Stimulated activated CD4-positive, alpha-beta T cell treated with anti-CD3 and anti-CD28 coated beads, Interleukin-12 subunit alpha, Interleukin-12 subunit beta, amount 100 ng/mL, for 48 hours (primary cell): ENCODE measurements at places on chromosomes 7 and 10.

- no peak for DNase-seq
These were observed 87.1 kb upstream of the CDC14C start for GRCh38 chr7:48837266-48837665.

GRCh38 chr10:121947343-121948330 lies 19.8 kb upstream of the ATE1 start:
- no peak for DNase-seq

- no peak for DNase-seq
These were observed 51.8 kb downstream of the INPP5F start for GRCh38 chr10:119777686-119778085.

- DNase-seq, result no peak
These were observed 36.2 kb downstream of the HTR5A start for GRCh38 chr7:155106356-155106755.

DNA sequence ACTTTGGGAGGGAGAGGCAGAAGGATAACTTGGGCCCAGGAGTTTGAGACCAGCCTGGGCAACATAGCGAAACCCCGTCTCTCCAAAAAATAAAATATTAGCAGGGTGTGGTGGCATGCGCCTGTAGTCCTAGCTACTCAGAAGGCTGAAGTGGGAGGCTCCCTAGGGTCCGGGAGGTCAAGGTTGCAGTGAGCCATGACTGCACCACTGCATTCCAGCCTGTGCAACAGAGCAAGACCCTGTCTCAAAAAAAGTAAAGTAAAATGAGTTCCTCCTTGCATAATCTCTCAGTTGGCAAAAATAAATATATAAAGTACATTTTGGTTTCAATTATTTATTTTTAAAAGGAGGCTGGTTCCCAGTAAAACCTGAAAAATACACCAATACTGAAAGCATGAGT lies 11.8 kb downstream of the NANOS1 start:
- DNase-seq, result no peak

GRCh38 chr7:116780966-116781365 lies 81.4 kb upstream of the CAPZA2 start:
- no peak for DNase-seq

GRCh38 chr7:24980534-24981170 lies 674 bp upstream of the OSBPL3 start:
- no peak for DNase-seq

- no peak for DNase-seq
These were observed 448.2 kb downstream of the DNAJB6 start for GRCh38 chr7:157784979-157785441.

- DNase-seq, result no peak
These were observed 68.5 kb upstream of the EEPD1 start for GRCh38 chr7:36084485-36085091.

DNA sequence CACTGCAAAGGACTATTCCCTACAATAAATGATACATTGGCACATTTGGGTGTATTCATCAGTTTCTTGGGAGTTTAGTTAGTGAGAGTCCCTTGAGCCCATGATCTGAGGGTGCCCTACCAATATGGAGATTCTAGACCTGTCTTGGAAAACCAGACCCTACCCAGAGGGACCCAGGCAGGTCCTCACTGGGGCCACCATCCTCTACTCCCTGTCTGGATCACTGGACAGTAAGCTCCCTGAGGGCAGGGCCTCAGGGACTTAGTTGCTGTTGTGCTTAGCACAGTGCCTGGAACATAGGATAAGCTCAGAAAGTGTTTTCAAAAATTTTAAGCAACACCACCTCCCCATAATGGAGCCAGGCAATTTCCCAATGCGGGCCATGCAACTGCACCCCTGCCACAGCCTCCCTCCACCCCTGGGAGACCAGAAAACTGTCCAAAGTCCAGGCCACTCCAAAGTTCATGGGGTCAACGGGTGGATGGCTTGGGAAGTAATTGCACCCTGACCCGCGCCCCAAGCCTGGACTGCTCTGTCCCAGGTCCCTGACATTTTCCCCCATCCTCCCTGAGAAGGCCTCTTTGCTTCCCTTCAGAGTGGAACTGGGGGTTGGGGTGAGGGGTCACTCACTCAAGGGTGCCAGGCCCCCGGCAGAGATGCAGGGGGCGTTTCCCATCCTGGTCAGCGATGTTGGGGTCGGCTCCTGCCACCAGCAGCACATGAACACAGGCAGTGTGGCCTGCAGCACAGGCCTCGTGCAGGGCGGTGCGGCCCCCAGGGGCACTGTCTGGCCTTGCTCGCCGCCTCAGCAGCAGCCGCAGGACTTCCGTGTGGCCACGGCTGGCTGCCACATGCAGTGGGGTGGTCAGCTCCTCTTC lies 1.0 kb downstream of the ASB10 start:
- DNase-seq, result no peak

DNA sequence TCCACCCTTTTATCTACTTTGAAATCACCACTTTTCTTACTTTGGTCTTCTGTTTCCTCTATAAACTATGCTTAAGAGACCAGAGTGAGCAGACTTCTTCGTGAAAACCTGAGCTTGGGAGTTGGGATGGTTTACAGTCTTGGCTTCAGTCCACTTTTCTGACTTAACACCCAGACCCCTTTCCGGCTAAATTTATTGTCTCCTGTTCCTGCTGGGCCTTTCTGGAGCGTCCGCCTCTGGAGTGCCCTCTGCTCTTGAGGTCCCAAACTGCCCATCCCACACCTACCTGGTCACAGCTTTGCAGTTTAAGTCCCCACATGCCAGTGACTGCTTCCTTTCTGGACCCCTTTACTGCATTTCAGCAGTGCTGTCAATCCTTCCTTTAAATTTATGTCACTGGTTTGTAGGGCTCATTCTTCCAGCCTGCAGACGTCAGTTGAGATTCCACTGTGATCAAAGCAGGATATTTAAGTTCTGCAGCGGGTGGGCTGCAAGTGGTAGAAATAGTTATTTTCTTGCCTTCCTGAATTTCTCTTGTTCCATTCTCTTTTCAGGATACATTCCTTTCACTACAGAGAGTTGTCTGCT lies 80.3 kb downstream of the KAT6B start:
- DNase-seq, result no peak

GRCh38 chr10:92381543-92381954 lies 90.6 kb downstream of the MARCHF5 start:
- no peak for DNase-seq

DNA sequence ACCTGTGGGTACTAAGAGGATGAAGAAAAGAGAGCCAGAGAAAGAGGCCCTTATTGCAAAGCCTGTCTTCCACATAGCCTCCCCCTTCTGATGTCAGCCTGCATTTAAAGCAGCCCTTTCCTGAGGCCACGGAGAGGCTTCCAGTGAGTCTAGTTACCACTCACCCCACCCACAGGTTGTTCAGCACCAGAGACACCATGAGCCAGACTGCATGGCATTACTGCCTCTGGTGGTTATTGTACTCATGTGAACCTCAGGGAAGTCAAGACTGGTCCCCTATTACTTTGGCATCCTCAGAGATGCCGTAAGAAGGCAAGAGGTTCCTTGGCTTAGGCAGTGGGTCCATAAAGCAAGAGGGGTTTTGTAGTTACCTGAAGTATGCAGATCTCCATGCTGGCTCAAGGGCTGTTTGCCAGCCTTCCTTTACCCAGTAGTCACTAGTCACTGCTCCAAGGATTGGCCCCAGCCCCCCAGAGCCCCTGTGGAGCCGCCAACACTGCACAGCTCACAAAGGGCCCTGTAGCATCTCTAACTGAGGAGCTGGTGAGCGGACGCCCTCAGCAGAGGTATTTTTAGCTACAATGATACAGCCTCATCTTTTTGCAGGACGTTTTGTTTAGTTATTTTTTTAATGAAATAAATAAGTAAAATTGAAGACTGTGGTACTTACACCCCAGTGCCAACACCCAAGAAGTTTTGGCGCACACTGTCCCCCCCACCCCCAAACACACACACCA lies 20.7 kb downstream of the LRRC4 start:
- no peak for DNase-seq

DNA sequence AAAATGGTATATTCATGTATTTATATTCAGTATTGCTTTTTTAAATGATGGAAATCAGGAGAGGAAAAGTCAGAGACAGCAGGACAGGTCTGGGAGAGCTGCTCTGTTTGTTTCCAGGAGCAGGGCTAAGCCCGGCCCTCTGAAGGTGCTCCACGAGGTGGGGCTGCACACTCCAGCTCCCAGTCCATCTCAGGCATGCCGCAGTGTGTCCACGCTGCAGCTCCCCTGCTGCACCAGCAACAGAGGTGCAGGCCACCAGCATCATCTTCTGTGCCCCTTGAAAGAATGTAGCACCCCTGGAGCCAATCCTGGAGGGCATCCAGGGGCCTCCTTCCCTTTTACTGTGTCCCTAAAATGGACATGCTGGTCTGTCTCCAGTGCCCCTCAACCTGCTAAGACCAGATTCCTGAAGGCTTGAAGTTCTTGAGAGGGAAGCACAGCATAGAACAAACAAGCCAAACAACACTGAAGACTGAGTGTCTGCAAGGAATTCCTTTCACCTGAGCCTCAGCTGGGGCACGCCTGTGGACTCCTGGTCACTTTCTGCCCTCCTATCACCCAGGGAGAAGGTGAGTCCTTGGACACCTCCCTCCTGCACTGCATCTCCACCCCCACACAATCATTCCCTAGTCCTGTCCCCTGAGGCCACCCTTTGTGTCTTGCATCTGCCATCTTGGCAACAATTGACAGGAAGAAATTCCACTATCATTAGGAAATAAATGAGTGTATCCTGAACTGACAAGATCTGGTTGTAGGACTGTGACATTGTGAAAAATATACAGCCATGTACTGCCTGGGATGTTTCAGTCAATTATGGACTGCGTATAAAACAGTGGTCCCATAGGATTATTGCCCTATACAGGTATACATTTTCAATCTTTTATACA lies 100.5 kb downstream of the CXCL12 start:
- no peak for DNase-seq

GRCh38 chr10:71816421-71816851 lies 34.6 kb downstream of the PSAP start:
- DNase-seq, result no peak

- DNase-seq, result no peak
These were observed 4.7 kb upstream of the SLIT1 start for GRCh38 chr10:97190450-97190849.
